ENCODE measurements at places on chromosomes 4 and X. TPM values are rescaled to one million over a fixed set of nuclear protein-coding genes. Genes with fewer than 3 reads are reported as not detected.
A peak's percentile ranks its signal among the peaks of the same experiment; 100 is the strongest.

DNA sequence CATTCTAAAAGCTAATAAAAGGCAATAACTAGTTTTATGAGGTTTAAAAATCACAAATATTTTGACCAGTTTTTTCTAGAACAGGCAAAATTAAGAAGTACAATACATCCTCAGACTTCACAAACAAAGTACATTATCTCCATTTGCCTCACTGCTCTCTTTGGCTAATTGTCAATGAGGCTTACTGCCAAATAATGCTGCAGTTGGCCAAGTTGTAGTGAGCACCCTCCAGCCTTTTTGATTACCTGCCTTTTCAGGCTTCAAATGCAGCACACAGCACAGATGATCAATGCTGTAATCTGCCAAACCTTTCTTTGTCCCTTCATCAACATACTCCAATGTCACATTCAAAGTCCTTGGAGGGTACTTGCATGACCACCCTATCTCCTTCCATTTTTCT is 605.2 kb downstream of the KLHL13 start:
- H3K4me1 ChIP-seq: no peaks in the 10 kb centered on the region
- no peak overlapping the region for H3K4me3 ChIP-seq
- no peaks in the 10 kb centered on the region for H3K36me3 ChIP-seq
- H3K27me3 ChIP-seq: no peaks in the 10 kb centered on the region

- H3K27ac ChIP-seq: no peak overlapping the region
- no peaks in the 10 kb centered on the region for H3K36me3 ChIP-seq
- no peaks in the 10 kb centered on the region for H3K27me3 ChIP-seq
- H3K4me3 ChIP-seq: no peak overlapping the region
- DNase-seq: no peak
Observed at GRCh38 chrX:115966920-115967319, 203.6 kb upstream of the AGTR2 start.

DNA sequence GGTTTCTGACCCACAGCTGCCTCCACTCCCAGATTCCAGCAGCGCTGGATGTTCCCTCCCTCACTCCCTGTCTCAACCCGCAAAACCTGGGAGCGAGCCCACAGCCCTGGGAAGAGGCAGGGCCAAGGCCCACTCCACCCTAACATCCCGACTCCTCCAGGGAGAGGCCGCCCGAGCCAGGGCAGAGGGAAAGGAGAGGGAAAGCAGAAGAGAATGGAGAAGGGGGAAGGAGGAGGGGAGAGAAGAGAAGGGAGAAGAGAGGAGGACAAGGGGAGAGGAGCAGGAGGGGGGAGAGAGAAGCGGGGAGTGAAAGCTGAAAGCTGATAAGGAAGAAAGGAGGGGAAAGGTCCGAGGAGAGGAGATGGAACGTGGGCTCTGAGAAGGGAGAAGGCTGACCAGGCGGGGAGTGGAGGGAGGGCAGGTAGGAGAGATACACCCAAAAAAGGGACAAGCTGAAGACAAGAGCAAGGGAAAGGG is 120.2 kb upstream of the PJA1 start:
- peaks cover 1% of the 10 kb centered on the region for H3K27me3 ChIP-seq
- H3K27ac ChIP-seq: no peak overlapping the region
- H3K36me3 ChIP-seq: no peaks in the 10 kb centered on the region
- no peak overlapping the region for H3K4me3 ChIP-seq

- no peak overlapping the region for H3K27ac ChIP-seq
- H3K36me3 ChIP-seq: no peaks in the 10 kb centered on the region
- H3K4me3 ChIP-seq: no peak overlapping the region
Observed at GRCh38 chrX:107562482-107562881, 65.8 kb upstream of the PRPS1 start.

PCDH7 gene
- not detected for total RNA-seq

DNA sequence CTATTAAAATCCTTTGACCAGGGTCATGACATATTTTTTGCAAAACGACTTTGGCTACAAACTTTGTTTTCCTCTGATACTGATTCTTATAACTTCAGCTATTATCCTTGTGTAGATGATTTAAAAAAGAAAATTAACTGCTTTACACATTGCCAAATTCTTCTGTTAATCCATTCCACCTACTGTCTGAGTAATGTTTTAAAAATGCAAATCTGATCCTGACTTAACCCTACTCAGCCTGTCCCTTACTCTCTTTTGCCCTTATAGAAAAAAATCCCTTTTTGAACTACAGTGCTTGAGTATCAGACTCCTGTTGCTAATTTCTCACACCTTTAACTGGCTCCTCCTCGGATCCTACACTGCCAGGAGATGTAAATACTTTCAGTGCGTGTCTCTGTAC is 723.1 kb downstream of the ADGRL3 start:
- no peaks in the 10 kb centered on the region for H3K27me3 ChIP-seq
- DNase-seq: no peak
- no peak overlapping the region for H3K4me3 ChIP-seq
- no peak overlapping the region for H3K27ac ChIP-seq
- no peaks in the 10 kb centered on the region for H3K4me1 ChIP-seq
- H3K36me3 ChIP-seq: no peaks in the 10 kb centered on the region

DNA sequence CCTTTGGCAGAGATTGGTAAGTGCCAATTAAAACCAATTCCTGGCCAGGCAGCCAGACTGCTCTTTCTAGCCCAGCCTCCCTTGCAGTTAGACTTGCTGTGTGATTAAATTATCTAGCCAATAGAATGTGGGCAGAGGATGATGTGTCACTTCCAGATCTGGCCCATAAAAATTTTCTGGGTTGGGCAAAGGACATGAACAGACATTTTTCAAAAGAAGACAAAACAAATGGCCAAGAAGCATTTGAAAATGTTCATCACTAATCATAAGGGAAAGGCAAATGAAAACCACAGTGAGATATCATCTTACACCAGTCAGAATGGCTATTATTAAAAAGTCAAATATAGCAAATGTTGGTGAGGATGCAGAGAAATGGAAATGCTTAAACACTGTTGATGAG is 71.4 kb upstream of the STIM2 start:
- no peak overlapping the region for H3K27ac ChIP-seq
- peaks cover 2% of the 10 kb centered on the region for H3K27me3 ChIP-seq
- no peak for DNase-seq
- H3K4me1 ChIP-seq: peaks cover 12% of the 10 kb centered on the region

SRPK3 gene
- total RNA-seq: not detected

CLCN5 gene
- total RNA-seq: 5.6 TPM

DNA sequence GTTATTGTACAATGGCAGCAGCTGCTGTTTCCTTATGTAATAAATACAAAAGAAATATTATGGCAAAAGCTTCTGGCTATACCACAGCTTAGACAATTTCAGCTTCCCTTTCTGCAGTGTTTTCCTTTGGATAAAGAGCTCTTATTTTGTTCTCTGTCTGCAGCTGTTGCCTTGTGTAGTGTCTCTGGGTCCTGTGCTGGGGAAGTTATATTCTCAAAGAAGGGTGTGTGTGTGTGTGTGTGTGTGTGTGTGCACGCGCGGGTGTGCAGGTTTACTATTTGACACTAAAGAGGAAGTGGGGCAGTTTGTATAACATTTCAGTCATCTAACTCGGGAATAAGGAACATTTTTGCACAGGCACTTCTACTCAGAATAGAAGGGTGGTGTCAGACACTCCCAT is 83.6 kb downstream of the REPS2 start:
- no peaks in the 10 kb centered on the region for H3K4me1 ChIP-seq
- DNase-seq: no peak
- H3K27ac ChIP-seq: no peak overlapping the region
- H3K36me3 ChIP-seq: no peaks in the 10 kb centered on the region
- H3K27me3 ChIP-seq: peaks cover 6% of the 10 kb centered on the region
- no peak overlapping the region for H3K4me3 ChIP-seq

DNA sequence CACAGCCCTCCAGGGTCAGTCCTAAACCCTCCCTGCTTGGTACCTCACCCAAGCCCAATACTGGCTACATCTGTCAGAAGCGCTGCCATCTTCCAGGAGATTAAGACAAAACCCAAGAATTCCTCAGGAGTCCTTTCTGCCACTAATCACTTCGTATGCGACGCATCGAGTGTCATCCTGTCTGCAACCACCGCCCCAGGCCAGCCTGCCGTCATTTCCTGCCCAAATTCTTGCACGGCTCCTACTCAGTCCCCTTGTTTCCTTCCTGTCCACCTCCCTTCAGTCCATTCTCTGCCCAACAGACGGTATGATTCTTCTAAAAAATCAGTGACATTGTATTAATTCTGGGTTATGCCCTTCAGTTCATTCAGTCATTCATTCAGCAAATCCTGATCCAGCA is 113.6 kb downstream of the NFKB1 start:
- peaks cover 82% of the 10 kb centered on the region for H3K36me3 ChIP-seq
- H3K27ac ChIP-seq: peak overlapping the region; percentile 71
- H3K27me3 ChIP-seq: no peaks in the 10 kb centered on the region
- H3K4me1 ChIP-seq: peaks cover 78% of the 10 kb centered on the region
- H3K4me3 ChIP-seq: peak overlapping the region; percentile 64
- no peak for DNase-seq

- no peak overlapping the region for H3K27ac ChIP-seq
- no peak overlapping the region for H3K4me3 ChIP-seq
- DNase-seq: no peak
- peaks cover 9% of the 10 kb centered on the region for H3K27me3 ChIP-seq
Observed at GRCh38 chrX:115236560-115236959, 2.7 kb upstream of the LRCH2 start.

MCF2 gene
- total RNA-seq: 0.46 TPM

- no peaks in the 10 kb centered on the region for H3K27me3 ChIP-seq
- H3K27ac ChIP-seq: no peak overlapping the region
- no peak for DNase-seq
- no peaks in the 10 kb centered on the region for H3K4me1 ChIP-seq
- H3K4me3 ChIP-seq: no peak overlapping the region
Observed at GRCh38 chrX:13829983-13830382, 13.1 kb upstream of the GPM6B start.

PAGE4 gene
- total RNA-seq: not detected
